ENCODE measurements at places on chromosomes 16 and 17. TPM values are rescaled to one million over a fixed set of nuclear protein-coding genes. Genes with fewer than 3 reads are reported as not detected.

The SAMD14 gene
- 1.6 TPM for total RNA-seq

The ADAM11 gene
- 0.32 TPM for total RNA-seq

The SCIMP gene
- not detected for total RNA-seq

The CEMP1 gene
- total RNA-seq, result not detected

The MYCBPAP gene
- total RNA-seq, result 2.6 TPM

The FZD2 gene
- 18.1 TPM for total RNA-seq

The MRPS34 gene
- 88.6 TPM for total RNA-seq

The RAMP2 gene
- not detected for total RNA-seq

The DHX58 gene
- total RNA-seq, result 14.7 TPM

The C16orf96 gene
- total RNA-seq, result under 0.01 TPM

The MFSD6L gene
- not detected for total RNA-seq

The PIGW gene
- total RNA-seq, result 0.69 TPM

The TPSG1 gene
- total RNA-seq, result not detected

The IL17C gene
- not detected for total RNA-seq

The CCL1 gene
- total RNA-seq, result not detected

The TMEM204 gene
- total RNA-seq, result 12.3 TPM

The ZNF469 gene
- total RNA-seq, result 3.3 TPM

The NPLOC4 gene
- 58.6 TPM for total RNA-seq
